ENCODE measurements at places on chromosomes 3 and 15.

DNA sequence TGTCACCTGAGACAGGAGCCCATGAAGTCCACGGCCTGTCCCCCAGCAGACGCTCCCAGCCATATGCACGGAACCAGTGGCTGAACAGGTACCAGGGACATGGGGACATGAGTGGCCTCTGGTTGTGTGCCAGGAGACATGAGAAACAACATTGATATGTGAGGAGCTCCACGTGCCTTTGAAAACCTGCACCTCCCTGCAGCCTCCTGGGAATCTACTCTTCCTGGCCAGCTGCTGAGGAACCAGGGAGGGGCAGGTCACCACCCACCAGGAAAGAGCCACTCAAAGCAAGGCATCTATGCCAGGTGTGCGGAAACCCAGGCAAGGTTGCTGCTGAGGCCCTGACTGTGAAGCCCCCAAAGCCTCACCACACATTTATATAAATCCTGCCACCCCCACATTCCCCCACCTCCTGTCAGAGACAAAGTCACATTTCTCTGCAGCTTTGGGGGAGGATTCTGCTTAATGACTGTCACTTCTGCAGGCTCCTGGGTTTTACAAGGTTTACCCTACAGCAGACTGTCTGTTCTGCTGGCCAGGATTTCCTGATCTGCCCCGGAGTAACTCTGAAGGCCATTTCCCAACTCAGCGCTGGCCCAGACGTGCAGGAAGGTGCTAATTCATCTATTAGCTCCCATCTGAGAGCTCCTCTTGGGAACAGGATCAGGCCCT, 110.8 kb downstream of the ADCY5 start:
- no peak for DNase-seq

GRCh38 chr3:56787784-56788256, 13.9 kb downstream of the ARHGEF3 start:
- DNase-seq = no peak

GRCh38 chr3:60298141-60298540, 953.1 kb downstream of the FHIT start:
- no peak for DNase-seq

- DNase-seq = no peak
Measured at GRCh38 chr3:40713306-40713705, 188.5 kb downstream of the ZNF621 start.

- DNase-seq = no peak
Measured at GRCh38 chr3:29384640-29385039, 103.8 kb downstream of the RBMS3 start.
